Natural killer cell treated with Interleukin-12 subunit alpha and Interleukin-12 subunit beta and Interleukin-15 and Interleukin-18, amount 100 ng/mL, for 72 hours (primary cell): ENCODE measurements at places on chromosomes 4 and X. TPM values are rescaled to one million over a fixed set of nuclear protein-coding genes. Genes with fewer than 3 reads are reported as not detected.

- DNase-seq, result no peak
Measured at GRCh38 chr4:183989461-183989860, 84.4 kb downstream of the STOX2 start.

GRCh38 chrX:16695079-16695676 is 17.3 kb downstream of the CTPS2 start:
- DNase-seq, result no peak

GRCh38 chr4:39518484-39518883 is 8.8 kb downstream of the UGDH start:
- no peak for DNase-seq

MID2 gene
- total RNA-seq, result 0.74 TPM

DNA sequence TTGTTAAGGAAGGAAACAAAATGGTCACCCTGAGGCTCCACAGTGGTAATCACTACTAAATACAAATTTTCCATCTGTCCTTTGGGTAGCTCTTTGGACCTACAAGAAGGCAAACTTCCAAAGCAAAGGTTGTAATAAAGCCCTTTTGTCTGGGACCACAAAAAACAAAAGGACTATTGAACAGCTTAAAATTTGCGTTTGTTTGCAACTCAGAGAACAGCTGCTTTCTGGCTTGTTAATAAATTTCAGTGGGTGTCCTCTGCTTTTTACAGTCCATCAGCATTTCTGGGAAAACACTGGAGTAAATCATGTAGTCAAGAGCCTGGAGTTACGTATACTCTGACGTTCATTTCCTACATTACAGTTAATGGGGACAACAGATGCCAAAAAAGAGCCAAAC is 439.7 kb upstream of the DIAPH2 start:
- no peak for DNase-seq

GYG2 gene
- not detected for total RNA-seq

DNA sequence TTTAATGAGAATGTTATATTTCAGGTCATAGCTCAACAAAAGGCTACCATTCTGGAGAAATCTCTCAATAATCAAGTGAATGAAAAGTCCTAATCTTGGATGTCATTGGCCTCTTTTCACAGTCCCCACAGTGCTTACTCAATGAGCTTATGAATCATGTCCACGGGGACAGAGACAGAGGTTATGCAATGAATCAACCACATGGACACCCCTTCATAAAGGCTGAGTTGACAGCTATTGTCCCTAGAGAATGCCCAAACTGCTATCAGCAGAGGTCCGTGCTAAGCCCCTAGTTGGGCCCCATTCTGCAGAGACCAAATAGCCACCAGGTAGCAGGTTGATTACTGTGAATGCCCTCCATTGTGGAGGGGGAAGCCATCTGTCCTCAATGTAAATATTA is 158.1 kb downstream of the LHFPL1 start:
- no peak for DNase-seq

- DNase-seq, result no peak
Measured at GRCh38 chrX:72676465-72676864, 37.6 kb downstream of the PHKA1 start.

DNA sequence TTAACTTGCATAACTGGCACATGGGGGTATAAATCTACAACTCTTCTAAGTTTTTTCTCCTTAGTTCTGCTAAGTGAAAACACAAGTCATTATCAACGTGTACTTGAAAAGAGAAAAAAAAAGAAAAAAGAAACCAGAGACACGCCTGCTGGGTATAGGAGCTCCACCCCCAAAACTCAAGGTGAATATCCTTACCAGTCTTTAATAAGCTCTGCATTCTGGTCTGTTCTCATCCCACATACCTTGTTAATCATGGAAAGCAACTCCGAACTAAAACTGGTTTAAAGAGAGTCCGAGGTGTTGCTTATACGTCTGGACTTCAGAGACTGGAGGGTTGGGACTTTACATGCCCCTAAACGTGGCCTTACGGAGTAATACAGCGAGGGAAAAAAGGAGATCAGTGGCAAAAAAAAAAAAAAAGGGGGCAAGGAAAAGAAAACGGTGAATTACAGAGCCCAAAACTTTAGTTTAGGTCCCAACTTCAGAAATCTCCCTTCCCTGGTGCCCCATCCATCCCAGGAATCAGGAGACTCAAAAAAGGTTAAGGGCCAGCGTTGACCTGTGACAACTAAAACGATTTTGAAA is 1.0 kb downstream of the PGRMC2 start:
- DNase-seq, result no peak

- no peak for DNase-seq
Measured at GRCh38 chr4:125091101-125091500, 223.7 kb upstream of the FAT4 start.

DNA sequence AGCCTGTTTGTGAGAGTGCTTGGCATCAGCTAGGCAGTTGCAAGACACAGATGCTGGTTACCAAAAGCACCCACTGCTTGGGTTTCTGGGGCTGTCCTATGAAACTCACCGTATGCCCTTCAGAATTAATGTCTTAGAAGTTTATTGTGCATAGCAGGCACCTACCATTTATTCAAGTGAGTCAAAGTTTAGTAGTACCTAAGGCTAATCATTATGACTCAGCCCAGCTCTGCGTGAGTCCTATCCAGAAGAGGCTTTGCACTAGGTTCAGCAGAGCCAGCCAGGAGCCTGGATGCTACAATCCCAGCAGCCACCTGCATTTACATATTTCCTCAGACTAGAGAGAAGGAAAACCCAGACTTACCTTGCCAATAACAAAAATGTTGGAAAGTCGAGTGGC is 4.2 kb downstream of the RPS4X start:
- DNase-seq, result no peak

WAS gene
- total RNA-seq, result 98.7 TPM

GRCh38 chrX:78923198-78924015 is 21.8 kb upstream of the P2RY10 start:
- DNase-seq, result no peak

DNA sequence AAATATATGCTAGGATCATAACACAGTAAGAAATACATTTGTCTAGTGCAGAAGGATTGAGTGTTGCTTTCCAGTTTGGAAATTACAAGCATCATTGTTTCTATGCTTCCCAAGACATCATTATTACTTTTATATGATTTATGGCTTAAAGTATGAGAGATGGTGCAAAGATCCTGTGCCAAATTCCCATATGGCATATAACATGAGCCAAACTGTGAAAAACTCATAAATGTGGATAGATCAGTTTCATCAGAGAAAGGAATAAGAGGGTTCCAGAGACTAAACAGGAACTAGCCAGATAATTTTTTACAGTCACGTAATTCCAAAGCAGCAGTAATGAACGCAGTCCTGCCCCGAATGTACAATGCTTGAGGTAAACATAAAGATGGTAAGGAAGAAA is 126.3 kb downstream of the PRDM5 start:
- no peak for DNase-seq
